ENCODE measurements at places on chromosomes 2 and 18.

- no peak for DNase-seq
These were observed 71.0 kb downstream of the UPP2 start for GRCh38 chr2:158172719-158173118.

DNA sequence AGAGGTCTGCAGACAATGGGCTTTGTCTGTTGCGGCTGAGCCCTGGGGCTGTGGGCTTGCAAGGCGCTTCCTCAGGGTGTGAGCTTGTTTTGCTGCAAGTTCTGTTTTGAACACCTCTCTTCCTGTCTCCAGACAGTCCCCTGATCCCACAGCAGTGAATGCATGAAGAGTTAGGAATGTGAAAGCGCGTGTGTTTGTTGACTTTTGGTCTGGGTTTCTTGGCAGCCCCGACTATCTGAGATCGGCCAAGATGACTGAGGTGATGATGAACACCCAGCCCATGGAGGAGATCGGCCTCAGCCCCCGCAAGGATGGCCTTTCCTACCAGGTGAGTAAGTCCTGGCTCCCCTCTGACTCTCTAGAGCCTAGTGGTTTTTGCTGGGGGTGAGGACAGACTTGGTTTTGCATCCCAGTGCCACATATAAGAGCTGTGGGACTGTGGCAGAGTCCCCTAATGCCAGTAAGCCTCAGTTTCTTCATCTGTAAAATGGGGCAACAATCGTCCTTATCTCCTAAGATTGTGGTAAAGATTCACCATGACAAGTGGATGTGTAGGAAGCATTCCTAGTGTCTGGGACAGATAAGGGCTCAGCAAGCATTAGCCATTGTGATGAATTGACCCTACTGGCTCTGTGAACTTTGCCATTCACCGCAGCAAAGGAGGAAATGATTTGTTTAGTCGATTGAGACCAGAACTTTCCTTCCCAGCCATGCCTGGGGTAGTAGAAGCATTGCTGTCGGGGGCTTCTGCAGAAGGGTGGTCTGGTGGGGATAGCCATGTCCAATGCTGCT, 3.0 kb downstream of the LBH start:
- no peak for DNase-seq

DNA sequence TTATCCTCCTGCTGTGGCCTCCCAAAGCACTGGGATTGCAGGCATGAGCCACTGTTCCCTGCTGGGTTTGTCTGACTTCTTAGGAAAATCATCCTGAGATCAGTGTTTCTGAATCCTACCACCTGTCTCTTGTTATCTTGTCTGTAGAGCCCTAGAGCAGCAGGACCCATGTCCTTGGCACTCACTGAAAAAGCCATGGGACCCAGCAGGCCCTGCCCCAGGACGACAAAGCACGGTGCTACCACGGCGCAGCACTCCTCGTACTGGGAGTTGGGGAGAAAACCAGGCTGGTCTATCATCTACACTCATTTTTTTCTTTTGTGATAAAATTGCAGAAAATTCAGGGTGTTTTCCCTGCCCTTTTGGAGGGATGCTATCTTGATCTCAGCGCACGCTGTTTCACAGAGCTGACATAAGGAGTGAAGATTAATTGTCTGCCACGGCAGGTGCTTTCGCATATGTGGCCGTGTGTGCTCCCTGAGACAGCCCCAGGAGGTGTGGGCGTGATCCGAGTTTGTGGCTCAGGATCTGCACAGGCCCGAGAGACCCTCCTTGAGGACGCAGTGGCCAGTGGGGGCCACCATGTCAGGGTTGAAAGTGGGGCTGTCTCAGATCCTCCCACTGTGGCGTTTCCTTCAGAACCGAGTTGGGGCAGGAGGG, 179.1 kb downstream of the LDLRAD4 start:
- no peak for DNase-seq

- DNase-seq = no peak
These were observed 28.2 kb downstream of the UBE2F start for GRCh38 chr2:237995036-237995435.

DNA sequence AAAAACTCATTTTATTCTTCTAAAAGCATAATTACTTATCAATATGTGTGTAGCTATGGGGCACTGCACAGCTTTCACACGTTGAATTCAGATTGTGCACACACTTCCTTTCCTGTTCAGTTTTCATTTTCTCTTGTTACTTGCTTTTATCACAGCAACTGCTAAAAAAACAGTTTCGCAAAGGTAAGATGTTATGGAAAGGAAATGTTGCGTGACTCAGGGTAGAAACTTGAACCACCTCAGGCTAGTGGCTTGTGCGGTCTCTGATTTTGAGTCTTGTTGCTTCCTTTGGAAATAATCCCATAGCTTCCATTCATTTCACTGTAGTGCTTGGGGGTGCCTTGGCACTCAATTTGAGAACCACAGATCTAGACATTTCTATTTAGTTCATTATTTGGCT, 171.9 kb downstream of the FMNL2 start:
- no peak for DNase-seq

GRCh38 chr2:216685327-216685875, 9.9 kb downstream of the IGFBP5 start:
- DNase-seq = no peak

GRCh38 chr2:37708146-37708545, 36.7 kb upstream of the CDC42EP3 start:
- DNase-seq = no peak

DNA sequence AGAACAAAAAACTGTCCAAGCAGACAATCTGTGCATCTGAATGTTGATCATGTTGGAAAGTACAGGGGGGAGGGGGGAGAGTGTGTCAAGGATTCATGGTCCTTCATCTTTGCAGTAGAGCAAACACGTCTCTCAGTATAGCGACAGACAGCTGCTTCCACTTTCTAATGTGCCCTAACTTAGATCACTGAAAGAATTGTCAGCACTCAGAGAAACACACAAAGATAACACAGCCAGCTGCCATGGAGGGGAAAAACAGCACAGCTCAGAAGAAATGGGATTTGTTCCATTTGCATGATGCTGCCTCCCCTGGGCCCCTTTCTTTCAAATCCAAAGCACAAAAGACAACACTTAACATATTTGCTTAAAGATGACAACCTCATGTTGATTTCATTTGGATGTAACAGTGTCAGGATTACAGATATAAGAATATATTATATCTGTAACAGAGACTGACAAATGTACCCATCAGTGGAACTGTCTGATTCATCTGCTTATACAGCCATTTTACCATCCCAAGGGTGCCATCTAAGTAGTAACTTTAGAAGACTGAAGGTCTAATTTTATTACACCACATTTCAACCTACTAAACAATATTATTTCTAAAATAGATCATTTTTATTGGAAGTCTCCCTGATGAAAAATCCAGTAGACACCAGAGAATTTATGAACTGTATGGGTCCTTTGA, 17.7 kb downstream of the FIGN start:
- no peak for DNase-seq

DNA sequence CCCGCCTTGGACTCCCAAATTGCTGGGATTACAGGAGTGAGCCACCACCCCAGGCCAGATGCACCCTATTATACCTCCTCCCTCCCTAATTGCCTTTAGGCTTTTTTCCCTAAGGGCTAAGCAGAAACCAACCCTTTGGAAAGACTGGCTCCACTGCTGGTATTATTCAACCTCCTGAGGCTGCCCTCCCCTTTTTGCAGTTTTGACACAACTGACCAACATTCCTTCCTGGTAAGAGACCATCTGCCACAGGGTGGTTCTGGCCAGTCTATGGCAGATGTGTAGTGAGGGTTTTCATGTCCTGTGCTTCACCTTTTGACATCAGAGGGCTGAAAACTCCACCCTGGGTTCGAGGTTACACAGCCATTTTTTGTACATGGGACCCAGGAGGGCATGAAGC, 1785.3 kb upstream of the CELF4 start:
- no peak for DNase-seq

DNA sequence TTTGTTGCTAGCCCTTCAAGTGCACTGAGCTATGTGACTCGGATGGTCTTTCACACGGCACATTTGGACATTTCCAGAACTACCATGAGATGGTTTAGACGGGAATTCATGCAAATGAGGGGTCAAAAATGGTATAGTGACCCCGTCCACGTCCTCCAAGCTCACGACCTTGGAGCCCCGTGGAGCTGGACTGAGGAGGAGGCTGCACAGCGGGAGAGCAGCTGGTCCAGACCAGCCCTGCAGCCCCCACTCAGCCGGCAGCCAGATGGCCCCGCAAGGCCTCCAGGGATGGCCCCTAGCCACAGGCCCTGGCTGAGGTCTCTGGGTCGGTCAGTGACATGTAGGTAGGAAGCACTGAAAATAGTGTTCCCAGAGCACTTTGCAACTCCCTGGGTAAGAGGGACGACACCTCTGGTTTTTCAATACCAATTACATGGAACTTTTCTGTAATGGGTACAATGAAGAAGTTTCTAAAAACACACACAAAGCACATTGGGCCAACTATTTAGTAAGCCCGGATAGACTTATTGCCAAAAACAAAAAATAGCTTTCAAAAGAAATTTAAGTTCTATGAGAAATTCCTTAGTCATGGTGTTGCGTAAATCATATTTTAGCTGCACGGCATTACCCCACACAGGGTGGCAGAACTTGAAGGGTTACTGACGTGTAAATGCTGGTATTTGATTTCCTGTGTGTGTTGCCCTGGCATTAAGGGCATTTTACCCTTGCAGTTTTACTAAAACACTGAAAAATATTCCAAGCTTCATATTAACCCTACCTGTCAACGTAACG, 88.8 kb downstream of the EPAS1 start:
- DNase-seq = peak; percentile 64
